ENCODE measurements at places on chromosomes 3 and 15.

GRCh38 chr15:69559440-69560190 is 107.0 kb downstream of the RPLP1 start:
- DNase-seq, result no peak

DNA sequence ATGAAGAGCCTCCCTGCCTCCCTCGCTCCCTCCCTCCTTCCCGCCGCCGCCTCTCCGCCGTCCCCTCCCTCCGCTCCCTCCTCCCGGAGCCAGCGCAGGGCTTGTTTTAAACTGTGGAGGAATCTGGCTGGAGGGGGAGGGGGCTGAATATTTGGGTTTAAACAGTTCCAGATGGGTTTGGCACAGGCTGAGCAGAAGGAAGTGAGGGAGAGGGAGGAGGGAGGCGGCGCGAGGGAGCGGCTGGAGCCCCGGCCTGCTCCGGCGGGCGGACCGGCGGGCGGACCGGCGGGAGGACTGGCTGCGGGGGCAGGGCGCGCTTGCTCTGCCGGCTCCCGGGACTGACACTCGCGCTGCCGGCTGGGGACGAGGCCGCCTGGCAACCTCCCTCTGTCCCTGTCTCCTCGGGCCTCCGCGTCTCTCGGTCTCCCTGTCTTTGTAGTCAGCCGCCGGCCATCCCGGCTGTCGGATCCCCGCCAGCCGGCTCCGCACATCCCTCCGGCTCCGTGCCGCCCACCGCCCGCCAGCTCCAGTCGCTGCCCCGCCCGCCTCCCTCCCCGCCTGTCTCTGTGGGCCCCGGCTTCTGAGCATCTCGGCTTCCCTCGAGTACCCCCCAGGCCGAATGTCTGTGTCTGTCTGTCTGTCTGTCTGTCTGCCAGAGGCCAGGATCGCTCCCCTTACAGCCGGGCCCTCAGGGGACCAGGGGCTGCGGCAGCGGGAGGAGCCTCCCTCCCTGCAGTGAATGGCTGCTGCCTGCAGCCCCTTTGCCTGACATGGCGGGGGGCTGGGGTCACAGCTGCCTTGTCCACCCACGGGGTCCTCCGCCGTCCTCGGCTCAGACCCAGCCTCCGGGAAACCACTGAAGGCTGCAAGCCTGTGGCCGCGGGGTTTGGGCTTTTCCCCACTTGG is 7.6 kb downstream of the EPHB3 start:
- DNase-seq, result no peak

DNA sequence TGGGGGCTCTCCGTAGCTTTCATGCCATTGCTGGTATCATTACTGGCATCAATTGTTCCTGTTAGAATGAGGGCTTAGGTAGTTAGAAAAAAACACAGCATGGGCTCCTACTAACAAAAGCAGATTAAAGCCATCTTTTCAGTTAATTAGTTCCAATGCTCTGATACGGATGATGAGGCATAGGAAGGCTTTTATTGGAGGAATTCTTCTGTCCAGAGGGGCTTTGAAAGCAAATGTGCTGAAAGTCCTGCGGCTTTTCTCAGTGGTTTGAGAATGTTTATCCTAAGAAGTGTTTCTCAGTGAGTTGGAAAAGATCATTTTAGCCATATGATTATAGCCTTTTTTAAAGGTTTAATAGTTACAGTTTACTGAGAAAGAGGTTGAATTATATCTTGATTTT is 198.5 kb downstream of the THSD4 start:
- no peak for DNase-seq

GRCh38 chr3:100437721-100438622 is 36.6 kb downstream of the LNP1 start:
- DNase-seq, result no peak

- no peak for DNase-seq
Observed at GRCh38 chr3:13219902-13220296, 146.7 kb upstream of the IQSEC1 start.

GRCh38 chr3:13479332-13479581 is 849 bp upstream of the HDAC11 start:
- no peak for DNase-seq

- DNase-seq, result no peak
Observed at GRCh38 chr3:71514621-71515020, 68.9 kb downstream of the FOXP1 start.

DNA sequence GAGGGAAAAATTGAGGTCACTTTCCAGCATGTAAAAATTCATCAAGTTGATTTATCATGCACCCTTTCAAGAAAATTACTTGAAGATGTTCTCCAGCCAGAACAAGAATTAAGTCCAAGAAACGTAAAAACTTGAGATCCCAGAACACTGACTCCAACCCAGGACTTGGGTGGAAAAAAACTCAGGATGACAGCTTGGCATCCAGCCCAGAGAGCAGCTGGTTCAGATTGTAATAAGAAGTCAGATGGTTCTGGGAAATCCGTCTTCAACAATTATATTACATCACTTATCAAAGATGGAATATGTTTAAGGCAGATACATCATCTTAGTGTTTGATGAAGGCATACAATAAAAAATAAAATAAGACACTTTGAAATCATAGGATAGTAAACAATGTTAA is 23.0 kb upstream of the DNAJC13 start:
- DNase-seq, result no peak

DNA sequence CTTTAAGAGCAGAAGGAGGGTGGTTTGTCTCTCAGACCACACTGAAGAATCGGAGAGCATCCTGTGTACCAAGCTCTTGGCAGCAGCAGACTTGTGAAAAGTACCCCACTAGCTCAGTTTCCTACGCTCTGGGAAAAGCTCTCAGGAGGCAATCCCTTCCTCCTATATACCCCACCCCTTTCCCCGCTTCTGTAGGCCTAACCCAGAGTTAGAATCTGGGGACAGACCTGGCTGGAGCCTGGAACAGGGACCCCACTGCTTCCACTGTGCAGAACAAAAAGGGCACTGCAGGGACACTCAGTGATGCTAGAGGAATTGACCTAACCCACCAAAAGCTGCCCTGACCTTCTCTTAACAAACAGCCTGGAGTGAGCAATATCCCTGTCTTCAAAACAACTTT is 70.0 kb upstream of the CCDC39 start:
- no peak for DNase-seq

GRCh38 chr3:13010780-13011572 is 62.3 kb downstream of the IQSEC1 start:
- no peak for DNase-seq

DNA sequence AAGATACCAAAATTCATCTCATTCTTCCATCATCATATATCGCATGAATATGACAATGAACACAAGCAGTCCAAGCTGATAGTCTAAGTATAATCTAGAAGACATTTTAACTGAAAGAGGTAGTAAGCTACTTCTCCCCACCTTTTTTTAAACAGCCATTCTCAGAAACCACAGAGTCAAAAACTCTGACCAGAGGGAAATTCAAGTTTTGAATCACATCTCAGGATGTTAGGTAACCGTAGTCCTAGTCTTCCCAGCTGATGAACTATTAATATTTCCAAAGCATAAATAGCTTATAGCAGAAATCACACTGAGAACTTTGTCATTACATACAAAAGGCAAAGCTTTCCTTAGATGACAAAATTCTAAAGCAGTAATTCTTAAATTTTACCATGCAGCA is 25.8 kb downstream of the NPTN start:
- no peak for DNase-seq

DNA sequence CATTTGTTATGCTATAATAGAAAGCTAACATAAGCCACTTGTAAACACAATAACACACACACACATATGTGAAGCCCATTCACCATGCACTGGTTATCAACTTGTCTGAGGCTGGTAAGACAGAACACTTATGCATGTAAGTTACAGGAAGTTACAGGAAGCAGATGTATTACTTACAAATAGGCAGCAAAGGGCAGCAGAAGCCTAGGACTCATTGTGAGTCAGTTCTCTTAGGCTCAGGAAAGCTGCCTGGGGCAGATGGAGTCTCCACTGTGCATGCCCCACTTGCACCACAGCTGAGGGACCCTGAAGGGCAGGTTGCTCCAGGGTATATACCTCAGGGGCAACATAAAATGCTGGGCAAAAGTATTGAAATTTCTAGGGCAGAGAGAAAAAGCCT is 748.8 kb upstream of the CCDC54 start:
- DNase-seq, result no peak

GRCh38 chr3:57160076-57160764 is 4.9 kb downstream of the IL17RD start:
- DNase-seq, result no peak

DNA sequence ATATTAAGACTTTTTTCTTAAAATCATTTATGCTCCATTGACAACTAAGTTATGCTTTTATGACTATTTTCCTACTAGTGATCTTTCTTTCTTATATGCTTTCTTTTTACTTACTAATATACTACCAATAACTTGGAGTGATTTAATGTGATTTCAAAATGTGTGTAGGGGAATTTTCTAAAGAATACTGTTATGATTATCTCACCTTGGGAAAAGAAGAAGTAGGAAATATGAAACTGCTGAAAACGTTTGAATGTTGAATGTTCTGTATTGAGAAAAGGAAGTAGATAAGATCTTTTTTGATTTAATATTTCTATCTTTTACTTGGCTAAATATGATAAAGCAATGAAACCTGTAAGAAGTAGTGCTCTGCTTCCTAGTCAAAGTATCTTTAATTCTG is 7.8 kb upstream of the CD200R1 start:
- DNase-seq, result no peak

- DNase-seq, result no peak
Observed at GRCh38 chr3:156685198-156685597, 10.8 kb downstream of the TIPARP start.

- no peak for DNase-seq
Observed at GRCh38 chr3:6542795-6543194, 318.1 kb upstream of the GRM7 start.

DNA sequence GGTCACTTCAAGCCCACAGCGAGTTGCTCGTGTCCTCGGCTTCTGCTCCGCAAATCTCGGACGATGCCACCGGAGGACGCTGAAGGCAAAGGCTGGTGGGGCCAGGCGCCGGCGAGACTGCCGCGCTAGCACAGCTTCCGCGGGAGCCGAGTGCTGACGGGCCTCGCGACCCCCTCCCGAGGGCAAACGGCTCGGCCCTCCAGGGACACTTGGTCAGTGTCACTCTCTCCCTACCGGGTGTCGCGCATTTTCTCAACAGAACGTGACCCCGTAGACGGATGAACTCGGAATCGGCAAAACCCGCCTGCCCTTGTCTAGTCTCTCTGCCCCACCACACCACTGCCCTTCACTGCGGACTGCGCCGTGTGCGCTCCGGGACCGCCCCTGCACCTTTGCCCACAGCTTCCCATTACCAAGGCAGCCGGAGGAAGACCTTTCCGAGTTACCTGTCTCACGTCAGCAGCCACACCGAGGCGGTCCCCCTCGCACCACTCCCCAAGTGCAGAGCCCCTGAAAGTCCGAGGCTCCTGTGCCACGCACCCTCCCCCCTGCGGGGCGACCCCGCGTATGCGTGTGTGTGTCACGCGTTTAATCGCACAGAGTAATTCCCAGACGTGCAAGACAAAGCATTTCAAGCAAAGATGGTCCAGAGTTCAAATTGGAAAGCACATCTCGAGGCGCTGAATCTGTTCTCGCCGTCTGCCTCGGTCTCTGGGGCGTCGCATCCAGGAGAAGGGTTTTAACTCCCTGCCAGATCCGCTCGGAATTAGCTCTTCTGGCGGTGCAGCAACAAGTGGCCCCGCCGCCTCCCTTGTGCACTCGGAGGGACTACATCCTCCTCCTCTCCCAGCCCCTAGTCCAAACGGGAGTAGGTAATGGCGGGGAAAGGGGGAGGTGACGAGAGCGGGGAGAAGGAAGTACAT is 245.0 kb upstream of the TOPAZ1 start:
- no peak for DNase-seq

DNA sequence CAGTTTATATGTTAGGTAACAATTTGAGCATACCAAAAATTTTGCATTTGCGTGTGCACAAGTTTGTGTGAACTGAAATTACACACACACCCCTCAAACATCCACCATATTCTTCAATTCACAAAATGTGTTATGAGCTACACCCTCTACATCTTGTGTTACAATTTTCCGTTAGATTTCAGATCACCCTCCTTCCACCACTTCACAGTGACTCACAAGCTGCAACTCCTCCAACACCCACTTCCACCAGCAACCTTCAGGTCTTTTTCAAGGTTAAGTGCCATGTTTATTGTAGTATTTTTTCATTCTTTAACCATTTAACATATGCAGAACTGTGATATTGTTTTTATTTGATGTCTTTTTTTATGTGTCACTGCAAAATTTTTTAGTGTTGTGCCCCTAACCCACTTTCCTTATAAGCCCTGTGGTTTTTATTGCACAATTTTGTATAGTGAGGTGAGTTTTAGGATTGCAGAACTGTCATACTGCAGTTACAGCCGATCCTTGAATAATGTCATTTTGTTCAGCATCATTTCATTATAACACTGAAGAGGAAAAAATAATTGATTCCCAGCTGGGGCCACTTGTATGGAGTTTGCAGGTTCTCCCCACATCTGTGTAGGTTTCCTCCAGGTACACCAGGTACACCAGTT is 148.9 kb downstream of the PLCL2 start:
- no peak for DNase-seq

GRCh38 chr15:98865397-98866339 is 141.9 kb downstream of the PGPEP1L start:
- DNase-seq, result peak; percentile 75

GRCh38 chr3:149647285-149647684 is 10.5 kb downstream of the WWTR1 start:
- no peak for DNase-seq

DNA sequence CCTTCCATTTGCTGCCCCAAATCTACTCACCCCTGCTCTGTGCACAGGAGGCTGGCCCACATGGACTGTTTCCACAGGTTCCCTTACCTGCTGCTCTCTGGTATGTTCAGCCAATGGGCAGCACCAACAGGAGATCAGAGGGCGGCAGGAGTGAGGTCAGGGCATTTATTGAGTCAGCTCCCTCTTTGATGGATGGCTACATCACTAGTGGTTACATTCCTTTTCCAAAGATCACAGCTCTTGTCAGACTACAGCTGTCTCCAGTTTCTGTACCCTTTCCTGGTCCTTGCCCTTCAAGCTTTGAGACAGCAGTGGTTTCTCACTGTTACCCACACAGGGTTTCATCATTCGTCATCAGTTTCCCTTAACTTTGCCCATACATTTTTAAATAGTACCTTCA is 325.1 kb downstream of the SUCLG2 start:
- no peak for DNase-seq
